ENCODE measurements at places on chromosomes 2 and 18.

DNA sequence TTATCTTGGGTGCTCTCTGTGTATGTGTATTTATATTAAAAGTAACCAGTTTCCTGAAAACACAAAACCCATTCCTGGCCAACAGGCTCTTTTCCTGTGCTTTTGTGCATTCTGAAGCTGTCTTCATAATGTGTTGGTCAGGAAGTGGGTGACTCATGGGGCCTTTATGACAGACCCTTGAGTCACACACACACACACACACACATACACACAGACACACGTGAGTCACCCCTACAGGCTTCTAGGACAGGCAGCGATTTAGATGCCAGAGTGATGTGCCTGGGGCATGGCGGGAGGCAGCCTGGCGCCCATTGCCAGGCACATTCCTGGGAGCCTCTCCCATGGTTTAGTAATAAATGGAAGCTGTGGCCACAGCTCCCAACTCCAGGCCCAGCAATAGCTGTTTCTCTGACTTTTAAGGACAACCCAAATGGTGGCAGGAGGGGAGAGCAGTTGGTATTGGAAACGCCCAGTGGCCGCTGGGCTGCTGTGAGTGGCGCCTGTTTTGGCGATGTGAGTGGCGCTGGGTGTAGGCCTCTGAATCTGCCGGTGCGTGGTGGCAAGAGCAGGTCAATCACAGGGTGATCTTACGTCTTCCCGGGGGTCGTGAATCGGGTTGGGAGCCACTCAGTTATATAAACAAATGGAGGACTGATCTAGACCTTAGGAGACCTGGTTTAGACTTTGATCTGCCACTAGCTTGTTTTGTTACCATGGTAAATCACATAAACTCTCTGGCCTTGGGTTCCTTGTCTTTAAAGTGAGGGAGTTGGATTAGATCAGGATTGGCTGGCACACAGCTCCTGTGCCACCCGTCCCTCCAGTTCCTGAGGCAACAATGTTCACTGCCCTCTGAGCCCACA is 150.7 kb upstream of the DLX2 start:
- peak; percentile 99 for DNase-seq

GRCh38 chr2:68200157-68200787 is 42.6 kb downstream of the PNO1 start:
- DNase-seq = no peak

- DNase-seq = no peak
Observed at GRCh38 chr2:190060019-190060418, 2.5 kb downstream of the MSTN start.

DNA sequence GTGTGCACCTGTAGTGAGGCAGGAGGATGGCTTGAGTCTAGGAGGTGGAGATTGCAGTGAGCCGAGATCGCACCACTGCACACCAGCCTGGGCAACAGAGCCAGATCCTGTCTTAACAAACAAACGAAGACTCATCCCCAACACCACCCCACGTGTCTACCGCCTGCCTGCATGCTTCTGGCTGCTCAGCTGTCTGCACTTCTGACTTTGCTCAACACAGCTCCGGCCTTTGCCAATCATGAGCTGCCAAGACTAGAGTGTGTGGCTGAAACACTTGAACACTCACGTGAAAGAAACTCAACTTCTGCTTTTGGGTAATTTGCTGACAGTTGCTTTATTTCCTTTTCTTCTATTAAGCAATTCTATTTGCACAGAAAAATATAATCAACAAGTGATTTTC is 32.1 kb upstream of the SP3 start:
- no peak for DNase-seq

- no peak for DNase-seq
Observed at GRCh38 chr2:148617219-148617618, 27.3 kb upstream of the EPC2 start.

- DNase-seq = no peak
Observed at GRCh38 chr18:76882146-76882545, 59.8 kb downstream of the ZNF236 start.

DNA sequence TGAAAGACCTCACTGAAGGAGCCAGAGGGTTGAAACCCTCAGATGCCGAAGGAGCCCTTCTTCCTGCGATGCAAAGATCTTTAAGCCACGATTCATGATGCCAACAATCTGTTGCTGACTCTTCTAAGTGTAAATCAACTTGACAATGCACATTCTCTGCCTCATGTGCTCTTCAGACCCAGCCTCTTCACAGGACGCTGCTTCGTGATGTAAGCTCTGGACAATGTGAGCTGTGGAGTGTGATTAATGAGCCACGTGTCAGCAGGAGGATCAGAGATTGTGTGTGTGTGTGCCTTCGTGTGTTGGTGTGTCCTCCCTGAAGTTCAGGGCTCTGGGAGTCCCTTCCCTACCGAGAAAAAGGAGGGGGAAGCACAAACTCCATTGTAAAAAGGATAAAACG is 26.5 kb upstream of the TWIST2 start:
- DNase-seq = peak; percentile 47

DNA sequence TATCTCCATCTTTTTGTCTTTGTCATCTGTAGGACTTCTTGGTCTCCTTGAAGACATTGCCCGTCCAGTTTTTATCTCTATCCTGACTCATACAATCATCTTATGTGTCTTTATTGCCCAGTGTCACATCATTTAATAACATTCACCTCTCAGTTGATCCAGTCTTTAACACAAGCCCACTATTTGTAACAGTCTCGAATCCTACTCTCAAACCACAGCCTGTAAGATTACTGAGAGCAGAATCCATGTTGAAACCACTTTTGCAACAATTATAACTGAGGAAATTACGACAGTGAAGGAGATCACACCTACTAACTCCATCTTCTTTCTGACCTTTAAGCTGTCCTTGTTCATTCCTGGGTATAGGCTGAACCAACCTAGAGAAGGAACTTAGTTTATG is 1206.0 kb upstream of the ZEB2 start:
- no peak for DNase-seq
